ENCODE measurements at places on chromosomes 6 and 20. TPM values are rescaled to one million over a fixed set of nuclear protein-coding genes. Genes with fewer than 3 reads are reported as not detected.

Gene PPP1R3G
- 13.9 TPM for total RNA-seq

Gene FERMT1
- 1.1 TPM for total RNA-seq

Gene PHACTR2
- total RNA-seq, result 88.1 TPM

- no peak for DNase-seq
Observed at GRCh38 chr6:156699017-156699421, 78.2 kb upstream of the ARID1B start.

DNA sequence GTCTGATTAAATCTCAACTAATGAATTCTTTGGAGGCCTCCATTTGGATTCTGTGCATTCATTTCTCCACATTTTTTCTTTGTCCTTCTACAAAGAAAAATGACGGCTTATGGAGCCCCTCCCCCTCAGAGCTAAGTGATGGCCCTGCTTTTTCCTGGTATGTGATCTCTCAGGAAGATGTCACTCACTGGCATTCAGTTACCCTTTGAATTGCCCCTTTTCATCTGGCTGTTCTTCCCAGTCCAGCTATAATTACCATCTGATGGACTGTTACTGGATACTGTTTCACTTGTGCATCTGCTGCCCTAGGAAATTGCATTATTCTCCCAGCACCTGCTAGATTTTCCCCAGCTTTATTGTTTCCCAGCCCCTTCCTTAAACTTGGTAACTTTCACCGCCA, 151.9 kb downstream of the CFAP61 start:
- no peak for DNase-seq

GRCh38 chr20:25592135-25592852, 7.0 kb upstream of the NINL start:
- DNase-seq, result no peak

DNA sequence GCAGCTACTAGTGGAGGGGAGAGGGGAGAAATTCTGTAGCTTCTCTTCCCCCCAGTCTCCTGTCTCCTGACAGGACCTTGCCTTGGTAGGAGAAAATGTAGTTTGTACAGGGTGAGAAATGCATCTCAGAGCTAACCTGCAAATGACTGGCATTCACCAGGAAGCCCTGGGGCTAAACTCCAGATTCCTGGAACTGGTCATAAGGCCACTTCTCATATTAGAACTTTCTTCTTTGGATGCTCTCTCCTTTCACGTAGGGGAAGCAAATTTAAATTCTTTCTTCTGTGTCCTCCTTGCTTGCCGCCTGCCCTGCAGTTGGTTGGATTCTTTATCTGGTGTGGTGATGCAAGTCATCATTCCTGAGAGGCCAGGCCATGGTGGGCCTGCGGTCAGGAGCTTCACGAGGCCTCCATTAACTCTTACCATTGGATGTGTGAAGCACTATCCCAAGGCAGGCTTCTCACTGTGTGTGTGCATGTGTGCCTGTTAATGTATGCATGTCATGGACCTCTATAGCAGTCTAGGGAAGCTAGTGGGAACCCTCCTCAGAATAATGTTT, 182.0 kb downstream of the PHF3 start:
- DNase-seq, result no peak

DNA sequence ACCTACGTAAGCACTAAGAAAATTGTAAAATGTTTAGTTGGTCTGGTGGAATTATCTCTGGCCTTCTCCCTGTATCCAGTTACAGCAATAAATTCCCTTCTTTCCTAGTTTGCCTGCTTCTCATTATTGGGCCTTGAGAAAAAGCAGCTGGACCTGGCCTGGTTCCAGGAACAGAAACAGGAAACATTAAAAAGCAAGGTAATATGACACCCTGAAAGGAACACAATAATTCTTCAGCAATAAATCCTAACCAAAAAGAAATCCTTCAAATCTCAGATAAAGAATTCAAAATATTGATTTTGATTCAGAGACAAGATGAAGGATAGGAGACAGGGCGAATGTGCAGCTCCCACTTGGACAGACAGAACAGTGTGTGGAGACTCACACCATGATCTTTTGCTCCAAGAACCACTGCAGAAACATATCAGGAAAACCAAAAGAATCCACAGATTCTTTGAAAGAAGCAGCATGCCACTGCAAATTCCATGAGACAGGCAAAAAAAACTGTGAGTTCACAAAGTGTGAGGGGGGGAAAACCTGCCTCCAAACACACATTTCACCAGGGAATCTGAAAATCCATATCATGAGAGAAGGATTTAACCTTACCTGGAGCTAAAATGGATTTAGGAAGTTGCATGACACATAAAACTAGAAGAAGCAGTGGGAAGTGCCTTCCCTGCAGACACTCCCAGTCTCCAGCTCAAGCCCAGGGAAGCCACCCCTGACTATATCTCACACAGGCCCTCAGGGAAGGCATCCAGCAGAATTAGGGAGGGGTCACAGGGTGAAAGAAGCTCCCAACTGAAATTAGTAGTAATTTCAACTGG, 28.9 kb downstream of the TREM1 start:
- no peak for DNase-seq

DNA sequence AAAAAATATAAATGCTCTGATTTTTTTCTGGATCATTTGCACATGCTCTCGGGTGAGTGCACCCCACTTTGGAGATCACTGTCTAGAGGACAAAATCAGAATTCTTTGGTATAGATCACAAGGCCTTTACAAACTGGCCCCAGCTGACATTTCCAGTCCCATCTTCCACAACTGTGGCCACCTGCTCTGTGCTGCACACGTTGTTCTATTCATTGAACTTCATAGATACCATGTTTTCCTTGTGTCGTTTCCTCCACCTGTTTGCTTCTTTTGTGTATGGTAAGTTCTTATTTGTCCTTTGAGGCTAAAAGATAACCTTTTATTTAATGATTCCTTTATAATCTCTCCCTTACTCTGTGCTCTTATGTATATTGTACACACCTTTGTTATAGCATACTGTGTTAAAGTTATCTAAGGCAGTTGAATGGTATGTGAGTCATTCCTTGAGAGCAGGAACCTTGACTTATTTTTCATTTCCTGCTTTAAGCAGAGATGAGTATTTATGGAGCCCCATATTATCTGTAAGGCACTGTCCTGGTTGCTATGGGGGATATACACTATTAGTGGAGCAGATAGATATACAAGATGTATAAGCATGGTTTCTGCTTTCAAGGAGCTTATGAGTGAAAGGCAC, 12.0 kb upstream of the SLC17A5 start:
- DNase-seq, result no peak
